NT2/D1 (cell line): ENCODE measurements at places on chromosomes 2 and 18.
A peak's percentile ranks its signal among the peaks of the same experiment; 100 is the strongest.

GRCh38 chr2:204625135-204625534 is 79.9 kb downstream of the PARD3B start:
- DNase-seq: no peak

DNA sequence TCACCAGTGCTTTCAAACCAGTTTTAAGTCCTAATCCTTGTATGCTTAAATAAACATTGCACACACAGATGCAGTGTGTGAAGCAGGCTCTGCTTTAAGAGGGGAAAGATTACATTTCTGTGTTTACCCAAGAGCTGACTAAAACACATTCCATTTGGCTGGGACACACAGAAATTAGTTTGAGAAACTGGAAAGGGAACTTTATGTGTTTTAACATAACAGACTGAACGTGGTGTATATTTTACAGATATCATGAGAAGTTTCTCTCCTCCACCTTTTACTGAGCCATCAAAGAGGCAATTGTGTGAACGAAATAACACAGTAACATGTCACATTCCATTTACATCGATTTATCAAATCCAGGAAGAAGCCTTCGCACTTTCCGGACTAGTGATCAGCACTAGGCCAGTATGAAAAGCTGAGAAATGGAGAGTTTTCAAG is 121.8 kb downstream of the MAIP1 start:
- no peak for DNase-seq

GRCh38 chr2:128714285-128714684 is 395.6 kb upstream of the HS6ST1 start:
- no peak for DNase-seq

- DNase-seq: no peak
Observed at GRCh38 chr2:234669621-234670020, 172.7 kb upstream of the ARL4C start.

- no peak for DNase-seq
Observed at GRCh38 chr18:5413447-5413846, 117.9 kb upstream of the ZBTB14 start.

- DNase-seq: no peak
Observed at GRCh38 chr18:13491138-13491537, 235.2 kb downstream of the FAM210A start.

GRCh38 chr18:73791081-73791480 is 356.6 kb downstream of the FBXO15 start:
- no peak for DNase-seq

DNA sequence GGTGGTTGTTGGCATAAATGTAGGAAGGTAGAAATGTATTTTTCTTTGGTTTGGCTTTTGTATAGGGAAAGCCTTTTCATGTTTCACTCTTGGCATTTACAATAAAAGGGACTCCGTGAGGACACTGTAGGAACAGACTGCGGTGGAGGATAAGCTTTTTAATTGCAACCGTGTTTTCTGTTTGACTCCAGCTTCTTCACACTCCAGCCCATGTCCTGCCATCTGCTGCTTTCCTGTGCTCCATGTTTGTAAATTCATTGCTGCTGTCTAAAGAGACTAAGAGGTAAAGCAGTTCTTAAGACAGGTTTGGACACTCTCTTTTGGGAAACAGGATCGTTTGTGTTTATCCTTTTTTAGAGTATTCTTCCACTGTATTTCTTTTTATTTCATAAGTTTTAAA is 33.3 kb downstream of the WDR75 start:
- no peak for DNase-seq

DNA sequence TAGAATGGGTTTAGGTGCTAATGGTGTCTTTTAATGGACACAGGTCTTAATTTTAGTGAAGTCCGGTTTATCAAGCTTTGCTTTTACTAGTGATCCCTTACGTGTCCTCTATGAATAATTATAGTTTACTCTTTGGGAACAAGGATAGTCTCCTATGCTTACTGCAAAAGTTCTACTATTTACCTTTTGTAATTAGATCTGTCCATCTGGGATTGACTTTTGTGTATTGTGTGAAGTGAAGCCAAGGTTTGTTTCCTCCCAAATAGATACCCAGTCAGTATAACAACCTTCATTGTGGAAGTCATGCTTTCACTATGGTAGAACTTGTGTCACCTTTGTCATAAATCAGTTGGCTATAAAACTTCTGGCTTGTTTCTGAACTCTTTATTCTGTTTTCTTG is 740.9 kb upstream of the CRIM1 start:
- no peak for DNase-seq

- peak; percentile 55 for DNase-seq
Observed at GRCh38 chr2:84855731-84856130, 25.2 kb downstream of the TRABD2A start.

DNA sequence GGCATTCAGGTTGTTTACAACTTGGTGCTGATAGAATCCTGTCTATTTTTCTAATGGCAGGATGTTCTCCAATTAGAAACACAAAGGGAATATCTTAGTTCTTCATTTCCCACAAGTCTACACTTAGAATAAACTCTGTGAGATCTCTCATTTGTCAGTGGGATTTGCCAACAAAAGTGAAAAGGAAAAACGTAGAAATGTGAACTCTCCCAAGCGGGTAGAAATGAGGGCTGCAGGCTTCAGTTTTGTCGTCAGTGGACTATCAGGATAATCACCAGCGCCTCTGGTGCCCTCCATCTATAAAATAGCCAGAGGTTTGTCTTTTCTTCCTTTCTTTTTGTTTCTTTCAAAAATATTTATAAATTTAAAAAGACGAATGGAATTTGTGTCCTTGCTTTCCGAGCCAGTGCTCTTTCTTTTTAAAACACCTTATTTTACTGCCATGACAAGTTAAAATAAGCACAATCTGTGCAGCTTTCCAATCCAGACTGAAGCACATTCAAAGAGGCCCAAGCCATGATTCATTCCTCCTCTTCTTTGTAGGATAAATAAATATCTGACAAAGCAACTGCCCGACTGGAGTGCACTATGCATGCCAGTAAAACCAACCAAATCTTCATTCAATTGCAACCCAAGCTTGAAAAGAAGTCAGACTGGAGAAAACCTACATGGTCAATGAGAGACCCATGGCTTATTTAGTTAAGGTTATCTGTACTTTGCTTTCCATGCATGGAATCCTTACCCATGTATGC is 185.8 kb downstream of the ANKRD44 start:
- no peak for DNase-seq

DNA sequence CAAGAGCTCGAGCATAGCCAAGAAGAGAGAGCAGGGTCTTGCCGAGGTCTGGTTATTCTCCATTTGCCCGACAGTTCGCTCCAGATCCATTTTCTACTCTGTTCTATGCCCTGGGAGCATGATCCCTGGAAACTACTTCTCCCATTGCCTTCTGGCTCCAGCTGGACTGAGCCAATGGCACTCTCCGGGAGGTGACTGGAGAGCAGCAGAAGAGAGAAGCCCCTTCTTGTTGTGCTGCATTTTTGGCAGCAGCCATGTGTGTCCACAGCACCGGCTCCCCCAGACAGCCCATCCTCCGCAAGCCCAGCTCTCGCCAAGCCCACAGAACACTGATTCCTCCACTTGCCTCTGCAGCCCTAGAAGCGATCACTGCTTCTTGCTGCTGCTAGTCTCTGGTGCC is 345.5 kb downstream of the TNS1 start:
- no peak for DNase-seq

DNA sequence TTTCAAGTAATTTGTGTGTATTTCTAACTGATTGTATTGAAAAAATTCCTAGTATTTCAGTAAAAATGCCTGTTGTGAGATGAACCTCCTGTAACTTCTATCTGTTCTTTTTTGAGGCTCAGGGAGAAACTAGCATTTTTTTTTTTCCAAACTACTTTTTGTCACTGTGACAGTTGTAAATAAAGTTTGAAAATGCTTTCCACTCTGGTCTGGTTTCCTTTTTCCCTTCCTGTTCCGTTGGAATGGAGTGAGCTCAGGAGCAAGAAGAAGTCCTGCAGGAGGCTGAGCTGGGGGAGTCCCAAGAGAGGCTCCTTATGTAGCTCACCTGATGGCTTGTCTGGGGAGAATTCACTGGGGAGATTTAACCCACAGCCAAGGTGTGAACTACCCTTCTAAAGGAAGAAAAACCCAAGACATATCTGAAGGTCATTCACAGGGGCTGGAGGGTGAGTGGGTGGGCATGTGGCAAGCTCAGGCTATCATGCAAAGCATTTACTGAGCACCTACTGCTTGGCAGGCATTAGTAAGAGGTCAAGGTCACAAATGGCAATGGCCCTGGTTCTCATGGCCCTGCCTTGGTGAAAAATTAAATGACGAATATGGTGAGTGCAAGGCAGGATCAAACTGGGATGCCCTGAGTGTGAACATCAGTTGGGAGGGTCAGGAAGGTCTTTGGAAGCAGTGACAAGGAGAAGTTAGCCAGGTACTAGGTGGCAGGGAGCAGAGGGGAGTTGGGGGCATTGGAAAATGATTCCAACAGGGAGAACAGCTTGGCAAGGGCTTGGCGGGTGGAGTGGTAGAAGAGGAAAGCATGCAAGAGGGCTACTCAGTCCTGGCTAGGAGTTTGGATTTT is 28.7 kb downstream of the LBH start:
- no peak for DNase-seq

DNA sequence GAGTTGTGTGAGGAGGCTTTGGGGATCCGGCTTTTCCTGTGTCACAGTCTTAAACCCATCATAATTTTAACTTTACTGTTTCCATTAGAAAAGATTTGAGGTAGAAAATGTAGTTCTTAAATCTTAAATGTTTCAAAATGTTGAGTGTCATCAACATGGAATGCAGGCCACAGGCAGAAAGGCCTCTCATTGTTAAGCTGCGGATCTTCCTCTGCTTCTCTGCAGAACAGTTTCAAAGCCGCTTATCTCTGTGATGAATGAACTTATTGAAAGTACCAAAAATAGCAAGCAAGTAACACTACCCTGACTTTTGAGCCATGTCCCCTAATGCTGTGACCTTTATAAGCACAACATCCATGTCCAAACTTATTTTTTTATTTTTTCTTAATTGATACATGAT is 1645.8 kb downstream of the DPP10 start:
- DNase-seq: no peak

DNA sequence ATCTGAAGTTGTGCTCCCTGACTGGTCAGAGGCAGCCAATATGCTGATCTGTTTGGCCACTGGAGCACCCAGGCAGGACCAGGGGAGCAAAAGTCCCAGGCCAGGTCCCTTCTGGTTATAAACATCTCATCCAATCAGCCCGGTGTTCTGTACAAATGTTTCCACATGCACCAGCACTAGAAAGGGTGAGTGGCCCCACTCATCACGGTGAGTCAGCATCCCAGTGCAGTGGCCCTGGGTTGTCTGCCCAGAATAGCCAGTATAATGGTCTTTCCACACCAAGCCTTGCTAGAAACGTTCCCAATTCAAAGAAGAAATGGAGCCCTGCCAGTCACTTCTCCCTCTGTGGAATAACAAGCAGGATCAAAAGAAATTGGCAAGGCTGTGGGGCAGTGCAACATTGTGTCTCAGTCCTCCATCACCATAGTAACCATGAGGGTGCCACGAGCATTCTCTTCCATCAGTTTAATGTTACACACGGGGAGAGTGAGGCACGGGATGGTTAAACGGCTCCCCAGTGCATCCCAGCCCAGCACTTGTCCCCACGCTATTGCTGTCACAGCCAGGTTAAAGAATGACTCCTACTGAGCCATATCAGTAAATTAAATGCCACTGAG is 174.9 kb downstream of the SEPTIN10 start:
- no peak for DNase-seq

DNA sequence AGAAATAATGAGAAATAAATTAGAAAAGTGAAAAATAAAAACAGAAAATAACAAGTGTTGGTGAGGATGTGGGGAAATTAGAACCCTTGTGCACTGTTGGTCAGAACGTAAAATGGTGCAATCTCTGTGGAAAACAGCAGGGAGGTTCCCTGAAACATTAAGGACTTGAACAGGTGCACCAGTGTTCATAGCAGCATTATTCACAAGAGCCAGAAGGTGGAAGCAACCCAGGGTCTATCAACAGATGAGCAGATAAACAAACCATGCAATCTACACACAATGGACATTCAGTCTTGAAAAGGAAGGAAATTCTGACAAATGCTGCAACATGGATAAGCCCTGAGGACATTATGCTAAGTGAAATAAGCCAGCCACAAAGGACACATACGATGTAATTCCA is 58.2 kb upstream of the TFCP2L1 start:
- no peak for DNase-seq

DNA sequence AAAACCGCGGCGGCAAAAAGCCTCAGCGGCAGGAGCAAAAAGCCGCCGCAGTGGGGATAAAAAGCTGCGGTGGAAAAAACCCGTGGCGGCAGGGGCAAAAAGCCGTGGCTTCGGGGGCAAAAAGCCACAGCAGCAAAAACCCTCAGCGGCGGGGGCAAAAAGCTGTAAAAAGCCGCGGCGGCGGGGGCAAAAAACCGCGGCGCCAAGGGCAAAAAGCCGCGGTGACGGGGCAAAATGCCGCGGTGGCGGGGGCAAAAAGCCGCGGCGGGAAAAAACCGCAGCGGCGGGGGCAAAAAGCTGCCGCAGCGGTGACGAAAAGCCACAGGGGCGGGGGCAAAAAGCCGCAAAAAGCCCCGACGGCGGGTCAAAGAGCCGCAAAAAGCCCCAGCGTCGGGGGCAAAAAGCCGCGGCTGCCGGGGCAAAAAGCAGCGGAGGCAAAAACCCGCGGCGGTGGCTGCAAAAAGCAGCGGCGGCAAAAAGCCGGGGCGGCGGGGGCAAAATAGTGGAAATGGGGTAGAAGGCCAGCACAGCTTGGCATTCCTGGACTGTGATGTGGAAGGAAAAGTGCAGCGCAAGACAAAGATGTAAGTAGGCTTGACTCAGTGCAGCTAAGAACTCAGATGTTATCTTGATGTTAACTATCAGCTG is 151.8 kb downstream of the ANKRD30BL start:
- DNase-seq: no peak

- DNase-seq: no peak
Observed at GRCh38 chr2:191031256-191031655, 17.3 kb upstream of the STAT1 start.

- DNase-seq: no peak
Observed at GRCh38 chr2:145066151-145066661, 546.3 kb upstream of the ZEB2 start.

- DNase-seq: no peak
Observed at GRCh38 chr2:42072349-42073118, 24.7 kb downstream of the PKDCC start.

DNA sequence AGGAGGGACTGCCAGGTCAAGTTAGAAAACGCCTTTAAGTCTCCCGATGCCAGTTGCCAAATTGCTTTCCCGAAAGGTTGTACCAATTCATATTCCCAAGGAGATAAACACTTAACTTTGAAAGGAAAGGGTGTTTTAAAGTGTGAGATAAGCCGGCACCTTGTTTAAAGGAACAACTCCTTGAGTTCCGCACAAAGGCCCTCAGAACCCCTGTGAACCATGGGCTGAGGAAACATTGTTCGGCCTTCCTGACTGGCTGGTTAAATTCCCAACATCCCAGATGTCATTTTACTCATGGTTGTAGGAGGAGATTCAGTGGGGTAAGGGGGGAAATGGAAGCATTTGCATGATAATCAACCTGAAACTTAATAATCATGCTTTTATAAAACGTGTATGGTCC is 126.6 kb downstream of the BCL11A start:
- no peak for DNase-seq

GRCh38 chr2:36193680-36194079 is 161.9 kb upstream of the CRIM1 start:
- no peak for DNase-seq

DNA sequence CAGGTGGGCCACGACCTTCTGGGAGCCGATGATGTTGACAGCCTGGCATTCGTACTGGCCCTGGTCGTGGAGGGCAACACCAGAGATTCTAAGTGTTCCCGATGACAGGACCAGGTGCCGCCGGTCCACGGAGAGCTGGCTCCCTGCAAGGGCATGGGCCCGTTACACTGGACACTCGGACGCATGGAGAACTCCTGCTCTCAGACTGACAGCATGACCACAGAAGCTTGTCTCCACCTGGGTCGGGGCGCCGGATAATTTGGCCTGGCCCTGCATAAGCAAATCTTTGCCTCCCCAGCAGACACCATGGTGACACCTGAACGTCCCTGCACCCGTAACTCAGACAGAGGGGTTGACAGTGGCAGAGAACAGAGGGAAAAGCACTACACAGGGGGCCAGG is 80.7 kb downstream of the PXDN start:
- no peak for DNase-seq
